ENCODE measurements at places on chromosomes 7 and 10.

GRCh38 chr10:69394020-69394419, 22.7 kb downstream of the TACR2 start:
- DNase-seq, result no peak

DNA sequence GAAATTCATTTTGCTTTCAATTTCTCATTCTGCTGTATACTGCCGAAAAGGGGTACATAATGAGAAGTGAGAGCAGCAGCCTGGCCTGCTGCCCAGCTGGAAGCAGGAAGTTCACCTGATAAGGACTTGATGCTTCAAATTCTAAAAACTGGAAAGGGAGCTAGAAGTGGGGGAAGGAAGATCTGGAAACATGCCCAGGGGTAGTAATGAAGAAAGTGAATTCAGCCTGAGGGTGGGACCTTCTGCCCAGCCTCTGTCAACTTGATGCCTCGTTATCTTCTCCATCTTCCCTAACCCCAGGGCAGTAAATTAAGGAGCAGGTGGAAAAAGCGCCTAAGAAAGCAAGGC, 69.4 kb downstream of the ARMH3 start:
- DNase-seq, result peak; percentile 85

DNA sequence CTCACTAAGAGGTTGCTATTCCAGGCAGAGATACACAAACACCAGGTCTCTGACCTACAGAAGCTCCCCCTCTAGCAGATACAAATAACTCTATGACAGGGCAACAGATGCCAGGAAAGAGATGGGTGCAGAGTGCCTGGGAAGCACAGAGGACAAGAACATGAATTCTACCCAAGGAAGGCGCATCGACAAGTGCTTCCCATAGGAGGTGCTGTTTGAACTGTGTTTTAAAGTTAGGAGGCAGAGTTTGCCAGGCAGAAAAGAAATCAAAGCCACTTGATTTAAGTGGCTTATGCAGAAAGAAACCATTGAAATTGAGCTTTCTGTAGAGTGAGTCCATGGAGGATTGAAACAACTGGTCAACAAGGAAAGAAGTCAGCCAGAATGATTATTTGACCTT, 35.3 kb upstream of the EGR2 start:
- peak; percentile 12 for DNase-seq

GRCh38 chr7:19026888-19027287, 90.5 kb downstream of the TWIST1 start:
- no peak for DNase-seq

GRCh38 chr10:95513008-95513589, 48.1 kb downstream of the SORBS1 start:
- DNase-seq, result no peak

DNA sequence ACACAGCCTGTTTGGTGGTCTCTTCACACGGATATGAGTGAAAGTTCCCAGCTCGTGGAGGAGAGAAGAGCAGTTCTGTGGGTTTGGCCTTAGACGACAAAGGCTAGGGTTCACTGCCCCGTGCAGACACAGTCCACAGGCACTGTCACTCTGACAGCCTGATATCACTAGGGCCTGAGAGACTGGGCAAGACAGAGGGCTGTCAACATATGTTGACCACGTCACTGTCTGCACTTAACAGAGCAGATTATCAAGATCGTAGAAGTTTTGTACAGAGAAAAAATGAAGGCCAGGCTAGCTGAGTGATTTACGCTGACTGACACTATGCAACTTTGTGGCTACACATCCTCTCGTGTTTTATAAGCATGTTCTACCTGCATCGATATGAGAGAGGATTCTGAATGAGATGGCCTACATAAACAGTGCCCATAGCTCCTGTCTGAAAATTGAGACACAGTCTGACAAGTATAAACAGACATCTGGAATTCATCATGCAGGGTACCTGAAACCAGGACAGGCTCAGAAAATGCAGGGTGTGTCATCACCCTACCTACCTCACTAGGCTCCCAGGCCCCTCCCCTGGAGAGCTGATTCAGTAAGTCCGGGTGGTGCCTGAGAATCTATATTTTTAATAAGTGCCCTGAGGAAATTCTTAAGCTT, 120.0 kb downstream of the SGMS1 start:
- peak; percentile 95 for DNase-seq

GRCh38 chr7:129684777-129685176, 73.3 kb downstream of the NRF1 start:
- peak; percentile 37 for DNase-seq

GRCh38 chr10:112991888-112992491, 41.9 kb downstream of the TCF7L2 start:
- peak; percentile 93 for DNase-seq

DNA sequence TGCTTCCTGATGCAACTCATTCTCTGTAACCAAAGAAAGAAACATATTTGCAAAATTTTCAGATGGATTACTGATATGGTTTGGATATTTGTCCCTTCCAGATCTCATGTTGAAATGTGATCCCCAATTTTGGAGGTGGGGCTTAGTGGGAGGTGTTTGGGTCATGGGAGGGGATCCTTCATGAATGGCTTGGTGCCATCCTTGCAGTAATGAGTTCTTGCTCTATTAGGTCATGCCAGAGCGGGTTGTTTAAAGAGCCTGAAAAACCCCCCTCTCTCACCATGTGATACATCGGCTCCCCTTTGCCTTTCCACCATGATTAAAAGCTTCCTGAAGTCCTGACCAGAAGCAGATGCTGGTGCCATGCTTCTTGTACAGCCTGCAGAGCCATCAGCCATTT, 43.8 kb upstream of the PRKG1 start:
- DNase-seq, result no peak

DNA sequence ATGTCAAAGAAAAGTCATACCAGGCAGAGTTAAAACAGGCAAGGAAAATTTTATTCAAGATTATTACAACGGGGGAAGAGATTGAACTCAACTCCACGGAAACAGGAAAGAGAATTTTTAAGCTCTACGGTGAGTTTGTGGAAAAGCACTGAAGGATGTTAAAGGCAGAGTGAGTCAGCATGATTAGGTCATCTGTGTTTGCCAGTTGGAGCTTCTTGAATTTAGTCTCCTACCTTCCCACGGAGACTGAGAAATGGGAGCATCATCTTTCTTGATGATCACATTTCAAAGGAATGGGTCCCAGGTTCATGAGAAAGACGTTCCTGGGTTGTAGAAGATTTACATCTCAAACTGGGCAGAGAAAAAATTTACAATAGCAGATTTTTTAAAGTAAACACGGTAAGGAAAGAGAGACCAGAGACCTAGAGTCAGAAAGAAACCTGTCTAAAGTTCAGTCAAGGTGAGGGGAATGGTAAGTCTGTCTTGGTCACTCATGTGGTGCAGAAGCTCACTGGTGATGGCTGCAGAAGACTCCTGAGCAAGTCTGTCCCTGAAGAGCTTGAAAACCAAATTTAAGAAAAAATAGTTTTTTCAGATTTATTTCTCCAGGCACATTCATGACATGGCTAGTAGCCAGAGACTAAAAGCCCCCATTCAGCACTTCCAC, 516.9 kb upstream of the LRRN3 start:
- peak; percentile 42 for DNase-seq

Data from trophoblast cell (in vitro differentiated cells and primary cell).